NCI-H187 (cell line): ENCODE measurements at places on chromosomes 7 and 10.

- no peak for DNase-seq
Measured at GRCh38 chr10:16521311-16522016, at the start of gene C1QL3. Gene C1QL3, minus strand, starts transcription at chr10:16521879. Its CDS starts 814 bp downstream, at chr10:16521065.

DNA sequence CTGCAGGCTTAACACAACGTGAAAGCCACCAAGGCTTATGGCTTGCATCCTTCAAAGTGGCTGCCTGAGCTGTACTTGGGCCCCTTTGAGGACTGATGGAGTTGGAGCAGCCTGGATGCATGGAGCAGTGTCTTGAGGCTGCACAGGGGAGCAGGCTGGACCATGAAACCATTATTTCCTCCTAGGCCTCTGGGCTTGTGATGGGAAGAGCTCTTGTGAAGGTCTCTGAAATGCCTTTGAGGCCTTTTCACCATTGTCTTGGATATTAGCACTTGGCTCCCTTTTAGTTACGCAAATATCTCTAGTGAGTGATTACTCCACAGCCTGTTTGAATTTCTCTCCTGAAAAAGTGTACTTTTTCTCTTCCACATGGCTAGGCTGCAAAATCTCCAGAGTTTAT lies 201.2 kb upstream of the NPY start:
- DNase-seq = no peak

DNA sequence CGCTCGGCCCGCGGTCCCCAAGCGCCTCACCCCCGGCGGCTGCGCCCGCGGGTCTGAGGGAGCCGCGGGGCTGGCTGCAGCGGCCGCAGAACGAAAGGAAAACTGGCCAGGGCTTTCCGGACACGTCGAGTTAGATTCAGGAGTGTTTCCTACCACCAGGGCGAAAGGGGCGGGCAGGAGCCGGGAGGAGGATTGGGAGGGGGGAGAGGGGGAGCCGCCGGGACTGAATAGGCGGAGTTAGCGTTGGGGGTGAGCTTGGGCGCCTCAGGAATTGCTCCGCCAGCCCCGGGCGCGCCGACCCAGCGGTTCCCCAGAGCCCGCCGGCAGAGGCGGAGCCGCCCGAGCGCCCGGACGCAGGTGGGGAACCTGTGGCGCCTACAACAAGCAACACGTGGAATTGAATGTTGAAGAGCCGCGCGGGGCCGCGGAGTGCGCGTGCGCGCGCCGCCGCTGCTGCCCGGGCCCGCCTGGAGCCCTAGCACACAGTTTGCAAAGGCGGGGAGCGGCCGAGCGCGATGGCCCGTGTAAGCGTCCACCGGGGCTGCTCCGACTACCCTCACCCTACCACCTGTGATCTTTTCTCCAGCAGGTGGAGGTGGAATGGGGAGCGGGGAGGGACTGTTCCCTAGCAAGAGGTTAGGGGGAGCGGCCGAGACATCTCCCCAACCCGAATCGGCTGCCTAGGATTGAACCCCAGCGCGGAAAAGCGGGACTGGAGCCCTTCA lies at the start of gene CADPS2:
CADPS2 (minus strand) TSS at position 104 of the 725 bp plus-strand sequence. CDS start 123 bp downstream, outside the sequence.
- peak; percentile 85 for DNase-seq

GRCh38 chr10:49418328-49418727 lies 22.4 kb upstream of the DRGX start:
- DNase-seq = no peak

DNA sequence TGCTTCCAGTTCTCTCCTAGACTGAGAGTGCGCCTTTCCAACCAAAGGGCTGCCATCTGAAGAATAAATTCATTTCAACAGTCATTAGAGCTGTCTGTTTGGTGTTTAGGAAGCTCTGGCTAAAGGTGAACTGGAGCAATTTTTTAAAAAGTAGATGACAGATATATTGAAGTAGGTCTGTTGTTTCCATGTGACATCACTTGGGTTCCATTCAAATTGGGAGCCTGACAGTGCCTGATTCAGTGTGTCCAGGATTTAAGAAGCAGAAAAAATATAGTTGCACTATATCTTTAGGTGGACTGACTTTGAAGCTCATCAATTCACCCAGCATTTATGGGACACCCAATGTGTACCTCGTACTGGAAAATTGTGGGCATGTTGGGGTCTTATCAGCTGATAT lies 367.7 kb downstream of the BBS9 start:
- DNase-seq = no peak

GRCh38 chr10:7432884-7433726 lies 22.3 kb upstream of the SFMBT2 start:
- DNase-seq = peak; percentile 61

- no peak for DNase-seq
Measured at GRCh38 chr7:157430721-157431120, 93.9 kb downstream of the DNAJB6 start.

- DNase-seq = no peak
Measured at GRCh38 chr10:8428654-8429053, 374.2 kb downstream of the GATA3 start.

GRCh38 chr7:84811362-84811761 lies 375.5 kb downstream of the SEMA3D start:
- DNase-seq = no peak

DNA sequence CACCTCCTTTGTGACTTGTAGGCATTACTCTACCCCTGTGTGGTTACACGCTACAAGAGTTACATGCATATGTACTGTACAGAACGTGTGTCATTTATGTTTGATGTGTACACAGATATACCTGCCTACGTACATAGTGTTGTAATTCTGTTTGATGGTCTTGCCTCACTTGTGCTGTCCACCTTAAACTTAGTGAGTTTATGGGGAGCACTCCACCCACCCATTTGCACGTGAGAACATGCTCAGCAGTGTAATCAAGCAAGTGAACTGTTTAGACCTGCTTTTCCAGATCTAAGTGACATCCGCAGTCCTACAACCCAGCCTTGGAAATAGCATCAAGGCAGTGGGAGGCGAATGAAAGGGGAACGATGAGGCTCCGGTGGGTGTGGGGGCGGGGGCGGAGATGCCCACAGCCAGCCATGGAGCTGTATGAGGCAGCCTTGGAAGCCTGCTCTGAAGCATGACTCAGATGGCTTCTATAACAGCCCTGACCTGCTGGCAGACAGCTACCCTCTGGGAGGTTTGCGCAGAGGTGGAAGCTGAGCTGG lies 52.1 kb downstream of the SUFU start:
- no peak for DNase-seq

DNA sequence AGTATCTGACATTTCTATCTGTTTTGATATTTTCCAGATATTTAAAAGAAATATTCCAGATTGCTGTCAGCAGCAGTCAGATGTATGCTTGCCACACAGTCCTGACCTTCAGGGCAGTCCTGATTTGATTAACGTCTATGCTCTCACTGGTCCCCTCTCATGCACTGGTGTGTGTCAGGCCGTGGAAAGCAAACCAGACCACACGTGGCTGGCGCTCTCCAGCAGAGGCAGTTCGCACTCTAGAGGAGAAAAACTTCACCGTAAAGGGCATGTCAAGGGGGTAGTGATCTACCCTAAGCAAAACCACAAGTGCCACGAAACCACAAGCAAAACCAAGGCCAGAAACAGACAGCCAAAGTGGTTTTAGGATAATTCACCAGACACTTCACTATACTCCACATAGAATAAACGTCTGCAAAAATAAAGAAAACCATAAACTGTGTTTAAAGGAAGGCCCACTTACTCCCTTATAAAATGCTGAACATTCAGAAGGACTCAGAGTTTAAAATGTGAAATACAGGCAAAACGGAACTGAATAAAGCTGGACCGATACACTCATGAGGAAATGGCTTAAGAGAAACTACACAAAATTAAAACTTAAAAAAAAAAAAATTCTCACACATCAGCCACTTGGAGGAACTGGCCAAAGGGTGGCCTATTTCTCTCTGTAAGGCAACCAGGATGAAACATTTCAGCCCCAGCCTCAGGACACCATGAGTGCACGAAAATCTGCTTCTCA lies 26.4 kb downstream of the PARP12 start:
- no peak for DNase-seq

DNA sequence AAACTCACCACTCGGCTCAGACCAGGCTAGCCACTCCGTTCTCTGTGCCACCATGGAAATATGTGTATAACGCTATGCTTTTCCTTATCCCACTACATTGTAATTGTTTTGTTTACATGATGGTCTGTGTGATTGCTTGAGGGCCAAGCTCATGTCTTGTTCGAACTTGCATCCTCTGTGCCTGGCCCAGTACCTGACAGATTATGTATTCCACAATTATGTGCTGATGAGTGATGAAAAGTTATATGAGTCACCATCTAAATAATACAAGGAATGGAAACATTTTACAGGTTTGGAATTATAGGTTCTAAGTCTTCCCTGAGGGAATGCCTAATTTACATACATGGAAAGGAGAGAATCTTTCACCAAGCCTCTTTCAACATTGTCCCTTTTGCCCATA lies 137.4 kb downstream of the C7orf25 start:
- no peak for DNase-seq

DNA sequence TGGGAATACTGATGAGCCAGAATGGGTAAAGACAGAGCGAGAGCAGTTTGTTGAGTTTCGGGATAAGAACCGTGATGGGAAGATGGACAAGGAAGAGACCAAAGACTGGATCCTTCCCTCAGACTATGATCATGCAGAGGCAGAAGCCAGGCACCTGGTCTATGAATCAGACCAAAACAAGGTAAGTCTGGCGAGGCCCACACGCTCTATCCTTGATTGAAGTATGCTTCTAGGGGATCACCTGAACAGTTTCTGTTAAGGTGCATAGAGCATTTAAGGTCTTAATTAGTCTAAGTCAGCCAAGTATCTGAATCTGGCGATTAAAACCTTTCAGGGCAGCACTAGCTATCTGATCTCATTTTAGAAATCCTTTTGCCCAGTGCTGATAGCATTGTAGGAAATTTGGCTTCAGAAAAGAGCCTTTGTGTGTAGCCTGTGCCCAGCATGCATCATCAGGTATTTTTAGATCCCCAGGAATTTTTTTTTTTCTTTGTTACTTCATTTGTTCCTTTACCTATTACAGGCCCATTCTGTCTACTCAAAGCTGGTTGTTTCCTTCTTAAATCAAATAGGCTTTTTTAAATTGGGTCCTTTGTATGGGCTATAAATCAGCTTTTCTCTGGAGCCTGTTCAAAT lies 8.0 kb downstream of the OPN1SW start:
- DNase-seq = no peak

GRCh38 chr10:98449287-98449686 lies 2.6 kb upstream of the HPS1 start:
- no peak for DNase-seq

DNA sequence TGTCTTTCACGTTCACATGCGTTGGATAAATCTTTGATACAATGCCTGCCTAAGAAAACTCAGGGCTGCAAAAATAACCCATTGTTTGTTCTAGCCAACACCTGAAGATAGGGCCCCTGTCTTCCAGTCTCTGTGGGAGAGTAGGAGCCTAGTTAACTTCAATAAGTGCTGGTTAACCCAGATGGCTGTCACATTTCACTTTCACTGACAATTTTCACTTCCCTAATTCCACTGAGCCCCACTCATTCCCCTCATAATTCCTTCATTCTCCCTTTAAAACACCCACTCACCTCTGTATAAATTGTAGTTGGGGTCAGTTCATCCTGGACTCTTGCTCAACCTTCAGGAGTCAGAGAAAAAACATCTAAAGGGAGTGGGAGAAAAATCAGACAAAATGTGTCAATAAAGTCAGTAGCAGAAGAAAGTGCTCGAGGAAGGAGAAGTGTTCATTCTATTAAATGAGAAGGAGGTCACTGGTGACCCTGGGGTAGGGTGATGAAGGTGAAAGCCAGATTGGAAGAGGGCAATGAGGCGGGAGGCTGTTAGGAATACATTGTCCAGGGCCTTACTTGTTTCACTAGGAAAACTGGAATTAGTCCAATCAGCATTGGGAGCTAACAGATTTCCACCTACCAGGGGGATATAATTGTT lies 51.2 kb upstream of the ABI1 start:
- no peak for DNase-seq

DNA sequence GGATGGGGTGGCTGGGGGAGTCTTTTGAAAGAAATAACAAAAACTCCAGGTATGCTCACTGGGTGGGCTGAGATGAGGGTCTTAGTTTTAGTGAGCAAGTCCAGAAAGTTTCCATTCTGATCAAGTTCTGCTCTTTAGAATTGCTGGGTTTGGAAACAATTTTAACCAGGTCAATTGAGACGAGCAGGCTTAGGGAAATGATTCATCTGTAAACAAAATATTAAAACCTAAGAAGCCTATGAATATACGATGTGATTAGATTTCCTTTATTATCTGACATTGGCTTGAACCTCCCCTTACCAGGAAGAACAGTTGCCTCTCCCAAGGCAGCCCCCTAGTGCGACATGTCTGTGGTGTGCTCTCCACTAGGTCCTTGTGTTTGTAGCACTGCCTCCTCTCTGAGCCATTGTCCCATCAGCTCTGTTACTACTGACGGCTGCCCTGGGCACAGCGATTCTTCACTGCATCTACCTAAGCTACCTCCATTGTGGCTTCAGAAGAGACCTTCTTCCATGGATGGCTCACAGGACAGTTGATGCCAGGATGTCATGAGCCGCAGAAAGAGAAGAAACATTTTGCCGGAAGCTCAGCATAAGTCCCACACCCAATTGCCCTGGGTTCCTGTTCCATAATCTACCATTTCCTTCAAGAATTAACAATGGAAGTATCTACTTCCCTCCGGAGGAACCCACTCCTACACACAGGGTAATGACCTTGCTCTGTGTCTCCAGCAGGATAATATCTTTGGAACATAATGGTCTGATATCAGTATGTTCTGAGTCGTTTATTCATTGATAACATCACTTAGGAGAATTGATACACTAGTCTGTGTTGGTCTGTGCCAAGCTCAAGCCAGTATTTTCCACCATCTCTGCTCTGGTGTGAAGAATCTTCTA lies 95.1 kb upstream of the ITGB1 start:
- DNase-seq = no peak

- no peak for DNase-seq
Measured at GRCh38 chr7:107007892-107008287, 36.6 kb upstream of the PRKAR2B start.

DNA sequence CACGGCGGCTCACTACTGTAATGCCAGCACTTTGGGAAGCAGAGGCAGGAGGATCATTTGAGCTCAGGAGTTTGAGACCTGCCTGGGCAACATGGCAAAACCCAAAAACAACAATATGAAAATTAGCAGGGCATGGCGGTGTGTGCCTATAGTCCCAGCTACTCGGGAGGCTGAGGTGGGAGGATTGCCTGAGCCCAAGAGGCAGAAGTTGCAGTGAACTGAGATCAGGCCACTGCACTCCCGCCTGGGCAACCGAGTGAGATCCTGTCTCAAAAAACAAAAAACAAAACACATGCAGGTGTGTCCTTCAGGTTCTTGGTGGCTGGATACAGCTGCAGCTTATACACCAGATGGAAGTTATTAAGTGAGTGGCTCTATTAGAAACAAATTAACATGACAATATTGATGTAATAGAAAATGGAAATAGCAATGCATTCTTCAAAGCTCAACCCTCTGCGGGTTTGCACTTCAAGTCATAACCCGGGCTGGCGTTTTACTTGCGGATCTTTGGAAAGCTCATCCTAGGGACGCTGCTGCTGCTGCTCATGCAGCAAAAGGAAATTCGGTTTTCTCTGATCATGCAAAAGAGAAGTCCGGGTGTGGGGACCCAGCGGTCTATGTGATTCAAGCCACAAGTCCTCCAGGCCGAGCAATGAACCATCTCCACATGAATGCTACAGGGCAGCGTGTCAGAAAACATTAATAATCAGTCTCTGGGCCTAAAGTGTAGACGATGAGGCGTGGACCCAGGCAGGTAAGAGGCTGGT lies 281.9 kb downstream of the PRPF18 start:
- DNase-seq = no peak
